Foreskin melanocyte (primary cell): ENCODE measurements at places on chromosomes 5 and 9.

DNA sequence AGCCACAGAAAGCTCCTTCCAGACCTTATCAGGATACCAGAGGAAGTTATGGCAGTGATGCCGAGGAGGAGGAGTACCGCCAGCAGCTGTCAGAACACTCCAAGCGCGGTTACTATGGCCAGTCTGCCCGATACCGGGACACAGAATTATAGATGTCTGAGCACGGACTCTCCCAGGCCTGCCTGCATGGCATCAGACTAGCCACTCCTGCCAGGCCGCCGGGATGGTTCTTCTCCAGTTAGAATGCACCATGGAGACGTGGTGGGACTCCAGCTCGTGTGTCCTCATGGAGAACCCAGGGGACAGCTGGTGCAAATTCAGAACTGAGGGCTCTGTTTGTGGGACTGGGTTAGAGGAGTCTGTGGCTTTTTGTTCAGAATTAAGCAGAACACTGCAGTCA lies 70.8 kb upstream of the ENTREP1 start:
- no peak for DNase-seq

DNA sequence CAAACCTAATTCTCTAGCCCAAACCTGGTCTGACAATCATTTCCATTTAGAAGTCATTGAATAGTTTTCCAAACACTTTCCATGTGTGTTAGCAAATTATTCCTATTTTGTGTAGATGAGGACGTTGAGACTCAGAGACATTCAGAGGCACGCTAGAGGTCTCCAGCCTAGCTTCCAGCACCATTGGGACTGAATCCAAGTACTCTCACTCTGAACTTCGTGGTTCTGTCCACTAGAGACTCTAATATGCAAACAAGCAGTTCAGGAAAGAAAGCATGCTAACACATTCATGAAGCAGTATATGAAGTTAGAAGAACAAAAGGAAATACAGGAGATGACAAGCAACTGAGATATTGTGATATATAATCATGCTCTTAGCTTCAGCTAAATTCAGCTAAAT lies 354.8 kb downstream of the NTRK2 start:
- no peak for DNase-seq

GRCh38 chr9:114592356-114592755 lies 4.8 kb downstream of the ATP6V1G1 start:
- DNase-seq: no peak

- no peak for DNase-seq
Measured at GRCh38 chr5:71778678-71779276, 59.7 kb downstream of the CARTPT start.

DNA sequence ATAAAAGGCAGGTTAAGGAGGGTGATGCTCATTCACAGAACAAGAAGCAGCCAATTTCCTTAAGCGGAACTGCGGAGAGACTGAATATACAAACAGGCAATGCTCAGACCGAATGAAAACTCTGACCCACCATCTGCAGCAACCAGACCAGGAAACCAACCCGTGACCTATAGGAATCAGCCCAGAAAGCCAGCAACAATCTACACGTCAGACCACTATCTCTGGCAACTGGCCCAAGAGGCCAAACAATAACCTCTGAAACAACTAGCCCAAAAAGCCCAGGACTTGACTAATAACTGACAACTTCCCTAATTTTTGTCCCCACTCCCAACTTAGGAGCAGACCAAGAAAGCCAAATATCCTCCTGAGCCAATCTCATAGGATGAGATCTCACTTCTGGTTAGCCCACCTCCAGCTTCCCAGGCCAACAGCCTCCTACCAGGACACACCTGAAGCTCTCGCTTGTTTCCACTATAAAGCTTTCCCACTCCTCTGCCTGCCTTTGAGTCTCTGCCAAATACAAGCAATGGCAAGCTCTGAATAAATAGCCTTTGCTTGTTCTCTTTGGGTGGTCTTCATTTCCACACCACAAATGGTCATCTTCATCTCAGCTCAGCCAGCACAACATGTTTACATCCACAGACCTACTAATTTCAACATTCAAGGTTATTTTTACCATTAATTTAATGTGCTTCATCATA lies 168.5 kb downstream of the HSD17B3 start:
- no peak for DNase-seq

DNA sequence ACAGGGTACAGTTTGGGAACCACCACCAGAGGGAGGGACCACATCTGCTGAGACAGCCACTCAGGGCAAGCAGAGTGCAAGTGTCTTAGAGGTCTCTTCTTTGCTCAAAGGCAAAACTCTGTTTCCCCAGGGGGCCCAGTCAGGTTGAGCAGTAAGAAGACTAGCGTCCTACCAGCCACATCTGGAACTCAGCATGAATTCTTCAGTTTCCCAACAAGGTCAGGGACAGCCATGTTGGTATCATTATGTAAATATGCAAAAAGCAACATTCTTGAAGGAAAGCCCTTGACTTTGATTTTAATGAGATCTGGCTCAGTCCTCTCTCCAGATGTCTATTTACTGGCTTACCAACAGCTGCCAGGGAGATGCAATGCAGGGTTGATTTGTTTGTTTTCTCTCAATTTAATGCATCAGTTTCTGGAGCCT lies 46.7 kb downstream of the TGFBI start:
- no peak for DNase-seq

DNA sequence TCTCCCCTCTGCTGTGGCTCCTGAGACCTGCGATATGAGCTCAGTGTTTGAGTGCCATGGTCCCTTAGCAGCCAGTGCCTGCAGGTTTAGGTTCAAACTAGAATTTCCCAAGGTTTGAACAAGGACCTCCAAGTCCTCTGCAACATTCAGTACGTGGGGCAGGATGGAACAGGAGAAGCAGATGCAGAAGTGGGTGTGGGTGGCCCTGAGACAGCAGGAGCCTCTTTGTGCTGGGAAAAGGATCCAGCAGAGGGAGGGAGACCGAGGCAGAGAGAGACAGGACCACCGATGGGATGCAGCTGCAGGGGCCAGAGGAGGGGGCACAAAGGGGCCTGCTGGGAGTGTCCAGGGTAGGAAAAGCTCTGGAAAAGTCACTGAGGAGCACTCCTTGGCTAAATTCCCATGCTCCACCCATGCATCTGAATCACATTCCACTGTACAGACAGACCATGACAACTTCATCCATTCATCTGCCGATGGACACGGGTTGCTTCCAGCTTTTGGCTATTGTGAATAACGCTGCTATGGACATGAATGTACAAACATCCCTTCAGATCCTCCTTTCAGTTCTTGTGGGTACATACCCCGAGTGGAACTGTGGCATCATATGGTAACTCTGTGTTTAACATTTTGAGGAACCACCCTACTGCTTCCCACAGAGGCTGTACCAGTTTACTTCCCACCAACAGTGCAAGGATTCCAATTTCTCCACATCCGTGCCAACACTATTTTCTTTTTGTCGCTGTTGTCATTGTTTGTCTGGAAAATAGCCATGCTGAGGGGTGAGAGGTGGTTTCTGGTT lies 26.7 kb upstream of the SUSD3 start:
- peak; percentile 4 for DNase-seq

DNA sequence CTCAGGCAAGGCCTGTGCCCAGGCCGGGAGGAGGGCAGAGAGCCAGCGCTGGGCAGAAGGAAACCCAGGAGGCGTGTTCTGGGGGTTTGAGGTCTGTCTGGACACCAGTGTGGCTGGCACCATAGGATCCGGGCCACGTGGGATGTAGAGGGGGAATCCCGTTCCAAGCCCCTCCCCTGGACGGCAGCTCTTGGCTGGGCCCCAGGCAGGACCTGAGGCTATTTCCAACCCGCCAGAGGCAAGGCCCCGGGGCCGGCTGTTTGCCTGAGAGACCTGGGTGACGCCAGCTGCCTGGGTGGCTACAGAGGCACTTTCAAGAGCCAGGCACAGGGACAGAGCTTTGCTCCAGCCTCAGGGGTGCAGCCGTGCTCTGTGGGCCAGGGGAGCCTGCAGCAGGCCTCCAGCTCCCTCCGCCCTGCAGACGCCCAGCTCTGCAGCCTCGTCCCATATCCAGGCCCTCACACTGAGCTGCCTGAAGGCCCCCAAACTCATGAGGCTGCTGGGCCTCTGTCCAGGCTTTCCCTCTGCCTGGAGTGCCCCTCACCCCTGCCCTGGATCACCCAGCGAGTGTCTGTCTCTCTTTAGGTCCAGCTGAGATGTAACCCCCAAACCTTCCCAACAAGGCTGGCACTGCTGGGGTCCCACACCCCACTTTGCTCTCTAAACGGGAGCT lies 56.6 kb upstream of the EGFL7 start:
- no peak for DNase-seq

DNA sequence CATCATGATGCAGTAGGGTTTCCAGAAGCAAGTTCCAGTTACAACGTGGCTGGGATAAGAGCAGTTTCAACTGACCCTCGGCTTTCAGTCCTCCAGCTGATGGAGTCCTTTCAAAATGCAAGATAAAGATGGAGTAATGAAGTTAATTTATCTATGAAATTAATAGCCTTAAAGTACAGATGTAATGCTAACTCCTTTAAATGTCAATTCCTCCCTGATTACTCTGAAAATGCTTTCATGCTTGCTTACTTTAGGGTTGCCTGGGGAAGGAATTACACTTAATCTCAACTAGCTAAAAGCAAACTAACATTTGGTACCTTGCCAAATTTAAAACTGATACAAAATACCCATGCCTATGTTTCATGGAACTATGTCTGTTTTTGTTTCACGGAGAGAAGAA lies 178.4 kb downstream of the KIAA0825 start:
- no peak for DNase-seq
